ENCODE measurements at places on chromosomes 6 and 20. TPM values are rescaled to one million over a fixed set of nuclear protein-coding genes. Genes with fewer than 3 reads are reported as not detected.

TXNDC5 gene
- 214 TPM for total RNA-seq

SPTLC3 gene
- 3.7 TPM for total RNA-seq

ECT2L gene
- total RNA-seq = not detected

SEMG1 gene
- total RNA-seq = not detected

HLA-DQB1 gene
- 1.0 TPM for total RNA-seq

SOX18 gene
- total RNA-seq = not detected

C20orf96 gene
- 2.3 TPM for total RNA-seq

HLA-DPB1 gene
- total RNA-seq = 41.1 TPM

DPPA5 gene
- not detected for total RNA-seq

COL19A1 gene
- not detected for total RNA-seq

PTCHD4 gene
- 0.33 TPM for total RNA-seq

APOM gene
- 5.2 TPM for total RNA-seq

RAB44 gene
- total RNA-seq = not detected

STMND1 gene
- not detected for total RNA-seq

UNC93A gene
- not detected for total RNA-seq

IL17F gene
- total RNA-seq = not detected

DLL1 gene
- 0.38 TPM for total RNA-seq

RGS17 gene
- total RNA-seq = 5.2 TPM

MOG gene
- total RNA-seq = not detected

CCDC170 gene
- 0.33 TPM for total RNA-seq

ASIP gene
- not detected for total RNA-seq

FAM209B gene
- total RNA-seq = not detected

BPIFB2 gene
- total RNA-seq = not detected

MROH8 gene
- total RNA-seq = 0.33 TPM

GPX6 gene
- not detected for total RNA-seq

All from mesangial cell (primary cell).